Activated CD4-positive, alpha-beta T cell treated with anti-CD3 and anti-CD28 coated beads for 4 hours (primary cell): ENCODE measurements at places on chromosomes 2 and 18.

DNA sequence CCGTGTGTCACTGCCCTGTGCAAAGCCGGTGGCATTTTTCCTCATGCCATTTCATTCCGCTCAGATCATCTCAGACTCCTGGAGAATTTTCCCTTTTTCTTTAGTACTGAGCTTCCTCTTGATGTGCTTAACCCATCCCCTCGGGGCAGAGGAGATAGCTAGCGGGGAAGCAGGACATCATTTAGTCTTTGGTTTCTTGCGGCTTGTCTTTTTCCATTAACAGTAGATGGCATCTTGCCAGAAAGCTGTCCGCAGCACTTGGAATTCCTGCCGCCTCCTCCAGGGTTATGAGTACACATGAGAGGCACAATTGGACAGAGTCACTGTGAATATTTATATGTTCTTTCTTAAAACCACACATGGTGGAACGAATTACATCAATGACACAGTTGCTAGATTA, 226.6 kb downstream of the ALPK2 start:
- no peak for DNase-seq

DNA sequence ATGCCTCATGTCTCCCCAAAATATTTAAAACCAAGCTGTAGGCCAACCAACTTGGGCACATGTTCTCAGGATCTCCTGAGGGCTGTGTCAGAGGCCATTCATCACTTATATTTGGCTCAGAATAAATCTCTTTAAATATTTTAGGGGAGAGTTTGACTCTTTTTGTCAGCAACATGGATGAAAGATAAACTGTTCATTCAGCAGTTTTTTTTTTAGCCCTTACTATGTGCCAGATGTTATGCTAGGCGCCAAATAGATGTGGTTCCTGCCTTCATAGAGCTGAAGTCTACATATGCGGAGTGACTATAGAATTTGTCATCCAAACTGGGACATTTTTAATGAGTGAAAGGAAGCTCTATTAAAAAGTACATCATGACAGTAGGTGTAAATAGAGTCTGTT, 42.5 kb upstream of the TWSG1 start:
- no peak for DNase-seq

GRCh38 chr2:58289029-58289428, 47.9 kb upstream of the FANCL start:
- no peak for DNase-seq

GRCh38 chr2:111049792-111050640, 70.7 kb upstream of the BCL2L11 start:
- no peak for DNase-seq

DNA sequence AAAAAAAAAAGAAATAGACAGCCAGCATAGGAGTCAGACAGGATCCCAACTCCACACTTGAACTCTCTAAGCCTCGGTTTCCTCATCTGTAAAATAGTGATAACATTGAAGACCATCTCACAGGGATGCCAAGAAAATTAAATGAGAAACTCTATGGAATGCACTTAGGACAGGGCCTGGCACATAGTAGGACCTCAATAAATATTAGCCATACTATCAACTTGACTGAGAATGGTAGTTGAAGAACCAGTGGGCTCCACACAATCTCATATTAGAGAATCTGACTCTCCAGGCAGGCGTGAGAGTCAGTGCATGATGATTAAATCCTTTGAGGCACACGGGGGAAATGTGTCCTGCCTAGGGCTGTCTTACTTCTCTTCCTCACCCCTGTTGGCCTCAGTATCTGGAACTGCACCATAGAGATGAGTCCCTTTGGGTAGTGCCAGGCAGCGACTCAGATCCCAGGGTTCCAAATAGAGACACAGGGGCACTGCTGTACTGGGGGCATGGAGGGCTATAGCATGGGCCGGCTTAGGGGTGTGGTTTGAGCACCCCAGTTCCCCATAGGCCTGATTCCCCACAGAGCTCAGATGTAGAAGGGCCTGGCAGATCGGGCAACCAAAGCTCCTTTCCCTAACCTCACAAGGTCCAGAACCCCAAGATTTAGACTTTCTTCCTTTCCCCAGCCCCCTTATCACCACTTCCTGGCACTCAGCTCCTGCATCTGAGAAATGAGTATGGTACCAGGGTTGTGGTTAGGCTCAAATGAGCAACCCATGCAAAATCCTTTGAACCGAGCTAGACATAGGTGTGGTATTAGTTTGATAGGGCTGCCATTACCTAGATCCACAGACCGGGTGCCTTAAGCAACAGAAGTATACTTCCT, 51.3 kb upstream of the CAB39 start:
- DNase-seq: peak; percentile 54

- no peak for DNase-seq
These were observed 73.9 kb downstream of the VSNL1 start for GRCh38 chr2:17614174-17614930.

GRCh38 chr18:9613550-9614400, 584 bp downstream of the PPP4R1 start:
- peak; percentile 37 for DNase-seq

GRCh38 chr2:109407276-109408042, 206.3 kb downstream of the SEPTIN10 start:
- DNase-seq: no peak

- no peak for DNase-seq
These were observed 28.8 kb downstream of the CCDC93 start for GRCh38 chr2:117985092-117985491.
